NCI-H2171 (cell line): ENCODE measurements at places on chromosomes 16 and 17.

DNA sequence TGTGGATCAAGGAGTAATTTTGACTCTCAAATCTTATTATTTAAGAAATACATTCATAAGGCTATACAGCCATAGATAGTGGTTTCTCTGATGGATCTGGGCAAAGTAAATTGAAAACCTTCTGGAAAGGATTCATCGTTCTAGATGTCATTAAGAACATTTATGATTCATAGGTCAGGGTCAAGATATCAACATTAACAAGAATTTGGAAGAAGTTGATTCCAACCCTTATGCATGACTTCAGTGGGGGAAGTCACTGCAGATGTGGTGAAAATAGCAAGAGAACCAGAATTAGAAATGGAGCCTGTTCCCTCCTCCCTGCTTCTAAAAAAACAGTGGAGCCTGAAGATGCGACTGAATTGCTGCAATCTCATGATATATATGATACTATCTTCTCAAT, 36.6 kb upstream of the HNF1B start:
- no peak for DNase-seq

DNA sequence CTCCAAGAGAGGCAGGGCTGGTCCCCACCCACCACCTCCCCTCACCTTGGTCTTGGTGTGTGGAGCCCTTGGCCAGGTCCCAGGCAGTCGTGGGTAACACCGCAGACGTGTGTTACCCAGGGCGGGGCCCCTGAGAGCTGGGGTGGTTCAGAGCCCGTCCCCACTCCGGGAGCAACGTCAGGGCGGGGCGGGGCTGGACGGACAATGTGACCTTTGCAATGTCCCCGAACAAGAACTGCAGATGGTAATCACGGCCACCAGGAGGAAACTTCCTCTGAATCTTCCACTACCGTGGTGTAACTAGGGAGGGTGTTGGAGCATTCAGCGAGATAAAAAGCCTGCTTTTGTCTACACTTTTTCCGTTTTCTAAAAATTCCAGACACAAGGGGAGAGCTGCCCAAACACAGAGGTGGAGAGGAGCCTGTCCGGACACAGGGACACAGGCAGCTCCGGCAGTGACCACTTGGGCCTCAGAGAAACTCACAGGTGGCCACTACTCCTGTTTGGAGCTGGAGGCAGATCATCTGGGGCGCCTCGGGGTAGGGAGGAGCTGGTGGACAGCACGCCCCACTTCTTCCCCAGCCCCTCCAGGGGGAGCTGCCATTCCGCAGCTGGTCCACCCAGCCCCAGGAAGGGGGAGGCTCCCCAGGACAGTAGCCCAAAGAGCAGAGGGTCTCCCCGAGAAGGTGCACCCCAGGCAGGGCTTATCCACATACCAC, 14.2 kb upstream of the SLC38A10 start:
- DNase-seq, result no peak

DNA sequence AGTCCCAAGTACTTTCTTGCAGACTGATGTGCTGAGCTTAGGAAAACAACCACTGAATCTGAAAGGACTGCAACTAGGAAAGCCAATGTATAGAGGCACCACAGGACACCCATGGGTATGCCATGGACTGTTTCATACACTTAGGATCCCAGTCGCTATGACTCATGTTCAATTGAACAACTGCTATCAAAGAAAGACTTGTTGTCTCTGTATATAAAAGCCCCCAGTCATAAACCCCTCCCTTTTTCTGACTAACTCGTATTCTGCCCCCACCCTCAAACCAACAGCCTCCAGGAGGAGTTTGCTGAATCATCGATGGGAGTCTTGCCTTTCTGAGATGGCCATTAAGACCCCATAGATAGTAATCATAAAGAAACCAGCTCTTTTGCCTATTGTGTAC, 205.4 kb downstream of the ANKFN1 start:
- no peak for DNase-seq

DNA sequence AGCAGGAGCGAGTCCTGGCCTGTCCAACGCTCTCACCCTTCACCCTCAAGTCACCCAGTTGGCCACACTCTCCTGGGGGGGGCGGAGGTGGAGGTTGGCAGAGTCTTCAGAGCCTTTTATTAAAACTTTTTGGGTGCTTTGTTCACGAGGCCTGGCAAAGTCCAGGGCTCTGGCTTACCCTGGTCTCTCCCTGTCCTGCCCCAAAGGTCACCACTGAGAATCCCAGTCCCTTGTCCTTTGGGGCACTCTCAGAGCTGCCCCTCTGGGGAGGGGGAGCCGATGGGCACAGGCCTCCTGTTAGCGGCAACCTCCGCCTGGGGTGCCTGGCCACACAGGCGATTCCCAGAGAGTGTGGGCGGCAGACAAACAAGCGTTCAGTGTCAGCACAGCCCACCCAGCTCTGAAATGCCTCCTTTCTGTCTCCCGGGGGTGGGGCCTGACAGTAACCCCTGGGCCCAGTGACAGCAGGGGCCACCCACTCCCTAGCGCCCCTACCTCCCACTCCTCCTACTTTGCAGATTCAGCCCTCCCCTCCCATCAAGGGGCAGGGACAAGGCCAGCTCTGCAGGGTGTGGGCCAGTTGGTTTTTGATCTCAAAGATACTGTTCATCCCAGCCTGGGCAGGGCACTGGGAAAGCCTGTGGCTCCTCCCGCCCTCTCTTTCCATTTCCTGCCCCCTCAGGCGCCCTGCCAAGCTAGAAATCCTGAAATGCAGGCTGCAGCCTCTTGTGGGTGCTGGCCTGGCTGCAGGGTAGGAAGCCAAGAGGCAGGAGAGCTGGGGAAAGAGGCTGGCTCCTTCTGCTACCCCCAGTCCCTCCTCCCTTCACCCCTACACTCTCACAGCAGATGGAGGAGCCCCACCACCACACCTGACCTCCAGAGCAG, 36.6 kb upstream of the EMP2 start:
- peak; percentile 82 for DNase-seq

DNA sequence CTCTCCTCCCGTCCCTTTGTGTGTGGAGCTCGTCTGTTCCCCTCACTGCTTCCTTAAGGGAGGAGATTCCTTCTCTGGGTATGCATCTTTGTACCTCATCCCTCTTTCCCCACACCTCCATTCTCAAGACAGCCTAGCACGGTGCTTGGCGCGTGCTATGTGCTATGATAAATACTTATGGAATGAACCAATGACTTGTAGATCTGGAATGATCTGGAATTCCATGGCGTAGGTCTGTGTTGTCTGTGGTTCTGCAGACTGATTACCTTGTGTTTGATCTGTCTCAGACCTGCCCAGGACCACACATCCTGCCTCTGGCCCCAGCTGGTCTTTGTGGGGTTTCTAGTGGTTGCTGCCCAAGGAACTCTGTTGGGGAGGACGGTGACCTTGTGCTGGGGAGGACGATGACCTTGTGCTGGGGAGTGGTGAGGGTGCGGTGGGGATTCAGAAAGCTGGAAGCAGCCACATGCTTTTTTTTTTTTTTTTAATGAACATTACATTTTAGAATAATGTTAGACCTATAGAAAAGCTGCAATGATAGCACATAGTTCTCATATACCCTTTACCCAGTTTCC, 33.5 kb upstream of the ETV4 start:
- no peak for DNase-seq

DNA sequence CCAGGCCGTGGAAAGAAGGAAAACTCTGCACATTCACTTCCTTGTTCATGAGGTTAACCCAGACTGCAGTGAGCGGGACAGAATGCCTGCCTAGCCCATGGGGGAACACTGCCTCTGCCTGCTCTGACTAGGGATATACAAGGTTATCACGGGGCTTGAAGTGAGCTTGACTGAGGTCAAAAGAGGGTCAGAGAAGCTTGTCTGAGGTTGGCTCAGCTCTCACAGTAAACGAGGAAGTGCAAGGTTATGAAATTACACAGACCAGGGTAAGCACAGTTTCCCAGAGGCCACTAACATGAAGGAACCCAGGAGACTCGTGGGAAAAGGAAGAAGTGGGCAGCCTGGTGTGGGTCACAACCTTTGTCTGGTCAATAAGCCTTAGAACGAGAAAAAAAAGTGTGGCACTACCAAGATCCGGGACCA, 28.7 kb downstream of the HIC1 start:
- DNase-seq, result no peak

DNA sequence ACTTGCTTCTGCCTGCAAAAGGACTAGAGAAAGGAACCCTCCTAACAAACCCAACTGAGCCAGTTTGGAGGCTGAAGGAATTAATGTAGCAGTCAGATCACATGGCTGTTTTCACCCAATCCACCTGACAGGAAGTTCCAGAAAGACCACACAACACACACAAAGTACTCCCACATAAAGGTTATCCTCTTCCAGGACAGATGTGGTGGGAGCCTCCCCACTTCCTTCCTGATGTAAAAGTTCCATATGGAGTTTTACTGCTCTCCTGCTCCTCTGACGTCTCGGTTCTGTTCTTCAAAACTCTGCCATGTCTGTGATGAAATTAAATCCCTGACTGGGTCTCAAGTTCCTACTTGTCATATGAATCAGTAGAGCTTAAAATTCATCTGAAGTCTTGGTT, 497.0 kb upstream of the HSBP1 start:
- DNase-seq, result no peak

DNA sequence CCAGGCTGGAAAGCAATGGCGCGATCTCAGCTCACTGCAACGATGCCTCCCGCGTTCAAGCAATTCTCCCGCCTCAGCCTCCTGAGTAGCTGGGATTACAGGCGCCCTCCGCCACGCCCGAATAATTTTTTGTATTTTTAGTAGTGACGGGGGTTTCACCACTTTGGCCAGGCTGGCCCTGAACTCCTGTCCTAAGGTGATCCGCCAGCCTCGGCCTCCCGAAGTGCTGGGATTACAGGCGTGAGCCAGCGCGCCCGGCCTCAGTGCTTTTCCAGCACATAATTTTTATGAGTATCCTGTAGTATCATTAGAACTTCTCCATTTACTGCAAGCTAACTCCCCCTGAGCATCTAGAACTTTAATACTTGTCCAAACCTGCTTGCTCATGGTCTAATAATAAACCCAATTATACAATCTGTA, 1.8 kb downstream of the UBE2G1 start:
- no peak for DNase-seq

DNA sequence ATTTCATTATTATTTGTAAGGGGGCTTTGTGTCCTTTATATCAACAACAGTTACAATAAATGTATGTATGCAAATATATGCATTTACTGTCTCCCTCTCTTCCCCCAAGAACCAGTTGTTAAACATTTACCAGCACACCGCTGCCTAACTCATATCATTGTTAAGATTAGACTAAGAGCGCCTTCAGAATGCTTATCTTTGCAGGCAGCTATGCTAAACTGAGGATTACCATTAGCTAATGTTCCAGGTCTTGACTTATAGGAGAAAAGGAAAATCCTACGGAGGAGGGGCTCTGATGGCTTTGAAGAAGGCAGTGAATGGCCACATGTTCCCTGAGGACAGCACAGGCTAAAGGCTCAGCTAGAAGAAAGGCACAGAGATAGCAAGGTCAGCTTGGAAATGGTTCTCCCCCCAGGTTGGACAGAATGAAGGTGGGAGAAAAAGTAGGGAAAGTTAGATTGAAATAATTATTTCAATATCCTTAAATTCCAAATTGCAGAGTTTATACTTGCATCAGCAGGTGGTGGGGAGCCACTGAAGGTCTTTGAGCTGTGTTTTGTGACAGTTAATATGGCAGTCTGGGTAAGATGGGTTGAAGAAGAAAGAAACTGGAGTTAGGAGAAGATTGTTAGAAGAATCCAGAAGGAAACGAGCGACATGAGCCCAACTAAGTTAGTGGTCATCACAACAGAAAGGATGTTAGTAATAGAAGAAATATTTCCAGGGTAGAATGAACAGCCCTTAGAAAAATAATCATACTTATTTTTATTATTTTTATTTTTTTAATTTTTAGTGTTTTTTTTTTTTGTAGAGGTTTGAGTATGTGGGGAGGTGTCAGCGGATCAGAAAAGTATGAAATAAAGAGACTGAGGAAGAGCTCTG, 87.0 kb upstream of the MAF start:
- no peak for DNase-seq

DNA sequence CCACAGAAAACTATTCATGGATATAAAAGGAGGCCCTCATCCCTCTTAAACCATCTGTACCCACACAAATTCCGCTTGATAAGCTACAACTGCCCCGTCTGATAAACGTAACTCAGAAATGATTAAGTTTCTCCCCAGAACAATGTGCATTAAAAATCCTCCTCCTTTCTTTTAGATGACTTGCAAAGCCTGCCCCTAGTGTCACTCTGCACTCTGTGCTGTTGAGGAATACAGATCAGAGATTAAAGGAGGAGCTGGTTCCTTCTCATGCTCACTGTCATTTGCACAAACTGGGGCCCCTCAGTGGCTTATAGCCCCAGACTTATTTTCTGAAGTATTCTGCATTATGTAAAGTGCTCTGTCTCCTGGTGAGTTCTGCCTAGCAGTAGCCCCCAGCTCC, 33.3 kb downstream of the CDRT15 start:
- DNase-seq, result no peak

DNA sequence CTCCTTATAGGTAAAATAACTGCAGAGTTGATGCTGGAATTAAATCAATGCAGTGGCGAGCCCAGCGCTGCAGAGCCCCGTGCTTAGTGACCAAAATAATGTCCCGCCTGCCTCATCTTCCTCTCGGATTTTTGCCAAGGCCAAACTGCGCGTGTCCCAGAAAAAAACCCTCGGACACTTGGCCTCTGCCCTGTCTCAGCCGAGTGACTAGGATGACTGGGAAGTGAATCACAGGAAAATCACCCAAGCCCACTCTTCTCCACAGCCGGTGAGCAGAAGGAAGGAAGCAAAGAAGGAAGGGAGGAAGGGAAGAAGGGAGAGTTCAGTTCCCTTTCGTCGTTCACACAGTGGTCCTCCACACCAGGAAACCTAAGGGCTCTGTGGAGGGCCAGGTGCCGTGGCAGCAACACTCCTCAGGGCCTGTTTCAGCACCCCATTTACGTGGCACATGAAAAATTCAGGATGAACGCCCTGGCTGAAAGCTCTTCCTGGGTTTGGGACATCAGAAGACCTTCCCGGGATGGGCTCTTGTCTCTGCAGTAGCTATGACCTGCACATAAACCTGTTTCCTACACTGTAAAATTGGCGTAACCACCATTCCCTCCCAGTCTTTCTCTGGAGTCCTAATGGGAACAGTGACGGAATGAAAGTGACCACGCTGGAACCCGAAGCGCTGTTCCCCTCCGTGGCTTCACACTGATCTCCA, 25.4 kb upstream of the HOXB13 start:
- no peak for DNase-seq

- no peak for DNase-seq
Measured at GRCh38 chr16:27718201-27719105, 168.5 kb downstream of the KATNIP start.

- no peak for DNase-seq
Measured at GRCh38 chr16:27684047-27684446, 134.1 kb downstream of the KATNIP start.

DNA sequence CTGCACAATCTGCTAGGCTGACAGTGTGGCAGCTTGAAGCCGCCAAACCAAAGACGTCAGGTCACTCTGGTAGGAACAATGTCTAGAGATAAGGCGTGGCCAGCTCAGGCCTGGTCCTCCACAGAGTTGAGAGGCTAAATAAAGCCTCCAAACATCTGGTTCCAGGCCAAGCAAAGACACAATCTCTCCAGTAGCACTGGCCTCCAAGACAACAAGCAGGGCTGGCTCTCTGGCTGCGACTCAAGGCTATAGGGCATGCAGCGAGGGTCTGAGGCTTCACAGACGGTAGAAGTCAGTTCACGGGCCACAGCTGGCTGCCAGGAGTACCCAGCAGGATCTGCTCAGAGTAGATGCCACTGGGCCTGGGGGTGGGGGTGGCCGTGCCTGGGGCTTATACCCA, 75.6 kb downstream of the ABR start:
- no peak for DNase-seq
